ENCODE measurements at places on chromosomes 2 and 18. TPM values are rescaled to one million over a fixed set of nuclear protein-coding genes. Genes with fewer than 3 reads are reported as not detected.

GBX2 gene
- not detected for total RNA-seq

- DNase-seq, result no peak
- no peak overlapping the region for H3K4me3 ChIP-seq
- H3K4me1 ChIP-seq, result no peaks in the 10 kb centered on the region
- no peak overlapping the region for H3K27ac ChIP-seq
- no peaks in the 10 kb centered on the region for H3K27me3 ChIP-seq
Observed at GRCh38 chr2:1039549-1039948, 88.9 kb downstream of the SNTG2 start.

- no peak for DNase-seq
- no peaks in the 10 kb centered on the region for H3K27me3 ChIP-seq
- H3K36me3 ChIP-seq, result no peaks in the 10 kb centered on the region
- H3K4me1 ChIP-seq, result peaks cover 12% of the 10 kb centered on the region
- no peak overlapping the region for H3K4me3 ChIP-seq
- no peak overlapping the region for H3K27ac ChIP-seq
Observed at GRCh38 chr2:64982311-64982857, 6.8 kb upstream of the SLC1A4 start.

DNA sequence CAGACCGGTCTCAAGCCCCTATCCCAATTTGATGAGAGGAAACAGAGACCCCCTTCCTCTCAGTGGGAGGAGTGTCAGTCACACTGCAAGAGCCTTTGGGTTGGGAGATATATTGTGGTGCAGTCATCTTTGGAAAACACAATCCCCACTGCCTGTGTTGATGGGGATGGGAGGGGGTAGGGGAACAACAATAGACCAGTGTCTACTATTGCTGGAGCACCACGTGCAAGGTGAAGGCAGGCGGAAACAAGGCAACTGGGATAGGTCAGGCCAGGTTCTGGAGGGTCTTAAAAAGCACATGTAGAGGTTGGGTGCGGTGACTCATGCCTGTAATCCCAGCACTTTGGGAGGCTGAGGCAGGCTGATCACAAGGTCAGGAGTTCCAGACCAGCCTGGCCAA lies 127.9 kb downstream of the ZFP36L2 start:
- H3K36me3 ChIP-seq, result no peaks in the 10 kb centered on the region
- H3K4me1 ChIP-seq, result peaks cover 13% of the 10 kb centered on the region
- no peak overlapping the region for H3K4me3 ChIP-seq
- H3K27ac ChIP-seq, result no peak overlapping the region
- DNase-seq, result peak; percentile 34

- no peak for DNase-seq
- no peaks in the 10 kb centered on the region for H3K4me1 ChIP-seq
- H3K27me3 ChIP-seq, result no peaks in the 10 kb centered on the region
Observed at GRCh38 chr2:142834021-142834420, 43.4 kb upstream of the KYNU start.

DNA sequence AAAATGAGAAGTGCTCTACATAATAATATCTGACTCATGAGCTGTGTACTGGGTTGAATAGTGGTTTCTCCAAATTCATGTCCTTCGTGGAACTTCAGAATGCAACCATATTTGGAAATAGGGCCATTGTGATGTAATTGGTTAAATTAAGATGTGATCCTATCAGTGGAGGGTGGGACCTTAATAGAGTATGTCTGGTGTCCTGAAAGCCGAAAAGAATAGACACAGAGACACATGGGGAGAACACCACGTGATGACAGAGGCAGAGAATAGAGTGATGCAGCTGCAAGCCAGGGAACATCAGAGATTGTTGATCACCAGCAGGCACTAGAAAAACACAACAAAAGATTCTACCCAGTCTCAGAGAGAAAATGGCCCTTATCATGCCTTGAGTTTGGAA lies 310.1 kb downstream of the EXOC6B start:
- no peak for DNase-seq
- no peak overlapping the region for H3K4me3 ChIP-seq
- H3K4me1 ChIP-seq, result no peaks in the 10 kb centered on the region
- H3K27me3 ChIP-seq, result no peaks in the 10 kb centered on the region
- H3K27ac ChIP-seq, result no peak overlapping the region

- H3K27me3 ChIP-seq, result no peaks in the 10 kb centered on the region
- peak; percentile 87 for DNase-seq
- peaks cover 32% of the 10 kb centered on the region for H3K4me1 ChIP-seq
- no peak overlapping the region for H3K4me3 ChIP-seq
- H3K36me3 ChIP-seq, result no peaks in the 10 kb centered on the region
- H3K27ac ChIP-seq, result peak overlapping the region; percentile 73
Observed at GRCh38 chr2:229445501-229446211, 174.6 kb upstream of the PID1 start.

DPP10 gene
- total RNA-seq, result 3.6 TPM

CFAP221 gene
- not detected for total RNA-seq

GRCh38 chr2:118003396-118003824 lies 10.5 kb downstream of the CCDC93 start:
- H3K36me3 ChIP-seq, result peaks cover 85% of the 10 kb centered on the region
- peak; percentile 68 for DNase-seq
- H3K4me1 ChIP-seq, result no peaks in the 10 kb centered on the region

SERPINB13 gene
- not detected for total RNA-seq

DNER gene
- total RNA-seq, result 17.7 TPM

POMC gene
- total RNA-seq, result 18.1 TPM
